Osteoblast (primary cell): ENCODE measurements at places on chromosomes 6 and 20. TPM values are rescaled to one million over a fixed set of nuclear protein-coding genes. Genes with fewer than 3 reads are reported as not detected.

GNL1 gene
- 56.5 and 64.8 TPM in 2 replicates for total RNA-seq

ZC2HC1B gene
- total RNA-seq, result not detected in 2 replicates

TMEM170B gene
- 3.8 and 4.0 TPM in 2 replicates for total RNA-seq

GPLD1 gene
- 0.72 and 0.88 TPM in 2 replicates for total RNA-seq

OPRL1 gene
- total RNA-seq, result 0.59 and 0.72 TPM in 2 replicates

ZBTB46 gene
- under 0.01 and 0.36 TPM in 2 replicates for total RNA-seq

FOXF2 gene
- 1.1 and 2.1 TPM in 2 replicates for total RNA-seq

PACRG gene
- 0.59 and 1.4 TPM in 2 replicates for total RNA-seq

RBPJL gene
- not detected in 2 replicates for total RNA-seq

PSMB8 gene
- 67.3 and 83.4 TPM in 2 replicates for total RNA-seq

ZNF311 gene
- 0.88 and 1.1 TPM in 2 replicates for total RNA-seq

NKAPL gene
- total RNA-seq, result 1.1 and 1.2 TPM in 2 replicates

CRYBG1 gene
- 11.9 and 19.2 TPM in 2 replicates for total RNA-seq

PDE10A gene
- 3.3 and 3.5 TPM in 2 replicates for total RNA-seq

CYB5R4 gene
- total RNA-seq, result 6.9 and 8.5 TPM in 2 replicates

CD83 gene
- total RNA-seq, result 1.4 and 1.5 TPM in 2 replicates

OR12D3 gene
- total RNA-seq, result not detected in 2 replicates

ADGB gene
- under 0.01 TPM in 1 of 2 replicates, not detected in the other for total RNA-seq

CRISP2 gene
- total RNA-seq, result not detected in 2 replicates

OR2W1 gene
- not detected in 2 replicates for total RNA-seq

DLGAP4 gene
- total RNA-seq, result 17.4 and 18.1 TPM in 2 replicates

SLX4IP gene
- 4.0 and 4.7 TPM in 2 replicates for total RNA-seq

MUC22 gene
- total RNA-seq, result not detected in 2 replicates

GNAS-AS1 gene
- 0.72 and 1.5 TPM in 2 replicates for total RNA-seq

KIFC1 gene
- total RNA-seq, result 3.2 and 4.0 TPM in 2 replicates

SLC4A11 gene
- under 0.01 TPM in 2 replicates for total RNA-seq

SLC44A4 gene
- total RNA-seq, result not detected in 2 replicates
